ENCODE measurements at places on chromosomes 6 and 20.

GRCh38 chr6:75946146-75946831, 126.2 kb downstream of the IMPG1 start:
- DNase-seq, result no peak

DNA sequence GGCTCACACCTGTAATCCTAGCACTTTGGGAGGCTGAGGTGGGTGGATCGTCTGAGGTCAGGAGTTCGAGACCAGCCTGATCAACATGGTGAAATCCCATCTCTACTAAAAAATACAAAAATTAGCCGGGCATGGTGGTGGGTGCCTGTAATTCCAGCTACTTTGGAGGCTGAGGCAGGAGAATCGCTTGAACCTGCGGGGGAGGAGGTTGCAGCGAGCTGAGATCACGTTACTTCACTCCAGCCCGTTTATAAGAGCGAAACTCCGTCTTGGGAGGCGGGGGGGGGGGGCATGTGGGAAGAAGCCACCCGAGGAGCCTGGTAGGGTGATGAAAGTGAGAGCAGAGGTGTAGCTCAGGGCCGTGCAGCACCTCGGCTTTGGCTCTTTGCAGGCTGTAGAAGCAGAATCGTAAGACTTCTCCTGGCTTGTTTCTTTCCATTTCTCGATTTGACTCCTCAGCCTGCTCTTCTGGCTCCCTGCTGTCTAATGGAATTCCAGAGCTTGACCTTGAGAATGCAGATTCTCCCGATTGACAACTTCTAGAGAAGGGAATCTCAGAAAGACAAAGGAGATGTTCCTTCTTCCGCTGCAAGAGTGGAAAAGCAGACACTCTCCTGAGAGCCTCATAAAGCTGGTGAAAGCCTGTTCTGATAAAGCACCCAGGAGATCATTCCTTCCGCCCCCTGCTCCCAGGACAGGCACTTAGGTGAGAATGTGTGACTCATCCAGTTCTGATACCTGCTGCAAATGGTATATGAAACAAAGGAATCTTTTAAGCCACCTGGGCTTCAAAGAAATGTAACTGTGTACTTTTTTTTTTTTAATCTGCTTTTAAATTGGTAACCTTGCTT, 26.0 kb upstream of the PPP1R16B start:
- no peak for DNase-seq

DNA sequence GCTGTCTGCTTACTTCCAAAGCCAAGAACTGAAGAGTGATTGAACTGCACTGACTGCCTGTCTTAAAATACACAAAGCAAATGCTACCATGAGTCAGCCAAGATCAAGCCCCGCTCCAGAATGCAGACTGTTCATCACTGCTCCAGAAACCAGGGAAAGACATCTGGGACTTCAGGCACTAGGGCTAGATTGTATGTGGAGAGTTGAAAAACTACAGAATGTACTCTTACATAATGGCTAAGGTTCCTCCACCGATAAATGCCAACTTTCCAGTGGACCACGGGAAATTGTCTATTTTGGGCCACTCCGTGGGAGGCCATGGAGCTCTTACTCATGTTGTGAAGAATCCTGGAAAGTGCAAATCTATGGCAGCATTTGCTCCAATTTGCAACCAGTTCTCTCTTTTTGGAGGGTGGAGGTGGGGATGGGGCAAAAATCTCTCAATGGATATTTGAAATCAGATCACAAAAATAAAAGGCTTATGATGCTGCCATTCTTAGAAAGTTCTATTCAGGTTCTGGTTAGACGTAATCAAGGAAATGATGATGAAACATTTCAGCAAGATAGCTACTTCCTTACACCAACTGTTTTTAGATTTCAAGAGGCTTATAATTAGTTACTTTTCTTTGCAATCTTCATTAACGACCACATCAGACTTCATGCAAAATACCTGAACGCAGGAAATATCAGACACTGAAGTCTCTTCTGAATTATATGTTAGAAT, 11.8 kb upstream of the CAP2 start:
- DNase-seq, result no peak

DNA sequence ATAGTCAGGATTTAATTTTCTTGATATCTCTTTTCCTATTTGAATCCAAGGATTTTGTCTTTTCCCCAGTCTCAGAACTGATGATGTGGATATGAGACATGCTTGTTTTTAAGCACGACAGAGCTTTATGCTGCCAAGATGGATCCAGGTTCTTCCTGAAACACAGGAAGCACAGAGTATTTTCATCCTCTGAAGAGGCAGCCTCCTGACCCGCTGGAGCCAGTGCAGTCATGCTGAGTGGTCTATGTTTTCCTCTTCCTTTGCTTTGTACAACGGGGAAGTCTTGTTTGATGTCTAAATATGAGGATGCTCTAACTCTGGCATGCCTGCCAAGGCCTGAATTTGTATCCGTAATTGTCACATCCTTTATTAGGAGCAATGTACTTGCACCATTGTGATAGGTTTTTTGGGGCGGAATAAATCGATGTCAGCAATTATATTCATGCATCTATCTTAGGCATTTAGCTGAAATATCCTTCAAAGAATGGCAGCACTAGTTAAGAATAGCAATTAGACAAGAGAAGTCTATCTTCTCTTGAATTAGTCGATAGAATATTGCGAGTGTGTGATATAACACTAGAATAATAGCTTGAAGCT, 407.1 kb upstream of the JAG1 start:
- DNase-seq, result no peak

DNA sequence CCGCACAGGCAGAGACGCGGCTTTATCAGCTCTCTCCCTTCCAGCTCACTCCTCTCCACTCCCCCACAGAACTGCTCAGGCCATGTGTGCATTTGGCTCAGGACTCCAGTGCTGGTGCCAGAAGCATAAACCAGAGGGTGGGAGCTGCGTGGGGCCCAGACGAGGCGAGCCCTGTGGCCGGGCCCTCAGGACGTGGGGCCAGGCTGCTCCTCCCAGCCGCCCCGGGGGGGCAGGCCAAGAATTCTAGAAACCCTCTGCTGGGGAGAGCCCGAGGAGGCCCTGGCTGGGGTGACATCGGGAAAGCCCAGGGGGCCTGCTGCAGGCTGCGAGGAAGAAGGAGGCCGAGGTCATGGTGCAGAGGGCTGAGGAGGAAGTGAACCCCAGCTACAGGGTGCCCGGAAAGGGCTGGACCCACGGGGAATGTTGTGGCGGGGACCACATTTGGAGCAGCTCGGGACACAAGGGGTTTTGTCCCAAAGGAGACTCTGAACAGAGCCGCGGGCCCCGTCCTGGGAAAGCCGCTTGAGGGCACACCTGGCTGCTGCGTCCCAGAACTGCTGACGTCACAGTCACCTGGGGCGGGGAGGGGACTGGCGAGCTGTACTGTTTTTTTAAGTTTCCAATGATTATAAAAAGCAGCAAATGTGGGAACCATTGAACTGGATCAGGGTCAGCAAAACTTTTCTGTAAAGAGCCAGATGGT, 107.1 kb downstream of the BANF2 start:
- no peak for DNase-seq

GRCh38 chr20:36199345-36200257, 36.7 kb upstream of the AAR2 start:
- DNase-seq, result no peak

GRCh38 chr6:40022867-40023266, 88.6 kb upstream of the MOCS1 start:
- DNase-seq, result no peak

- no peak for DNase-seq
These were observed 78.5 kb downstream of the PHF3 start for GRCh38 chr6:63714091-63714490.

GRCh38 chr20:61935926-61936700, 129.6 kb downstream of the TAF4 start:
- DNase-seq, result no peak

DNA sequence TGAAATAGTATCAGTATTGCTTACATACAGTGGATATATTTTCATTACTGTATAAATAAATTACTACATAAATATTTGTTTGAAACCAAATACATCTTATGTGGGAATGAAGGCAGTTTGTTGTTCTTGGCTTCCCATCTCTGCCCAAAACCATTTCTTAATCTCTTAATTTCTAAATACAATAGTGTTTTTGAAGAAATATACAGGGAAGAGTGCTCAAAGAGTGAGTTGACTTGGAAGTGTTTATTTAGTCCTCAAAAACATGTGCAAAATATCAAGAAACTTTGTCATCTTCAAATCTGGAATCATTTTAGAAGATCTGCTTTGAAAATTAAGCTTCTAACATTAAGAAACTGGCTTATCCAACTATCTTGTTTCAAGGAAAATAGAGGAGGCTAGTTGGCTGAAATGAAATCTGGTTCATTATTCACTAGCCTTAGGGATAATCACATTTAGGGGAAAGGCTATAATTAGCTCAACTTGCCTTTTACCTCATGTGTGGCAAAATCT, 259.8 kb upstream of the FLRT3 start:
- DNase-seq, result no peak

GRCh38 chr6:65259982-65260381, 447.0 kb downstream of the EYS start:
- no peak for DNase-seq

- DNase-seq, result no peak
These were observed 588.3 kb upstream of the ADGRB3 start for GRCh38 chr6:68046756-68047155.

Data from GF-D8 (cell line).